ENCODE measurements at places on chromosomes 7 and 10. TPM values are rescaled to one million over a fixed set of nuclear protein-coding genes. Genes with fewer than 3 reads are reported as not detected.

Gene USP54
- total RNA-seq: 6.3 TPM

Gene SDK1
- 2.5 TPM for total RNA-seq

Gene FRMPD2
- total RNA-seq: not detected

Gene ERV3-1
- 12.2 TPM for total RNA-seq

Gene NAT16
- total RNA-seq: not detected

Gene PRKG1
- not detected for total RNA-seq

Gene ORAI2
- total RNA-seq: 21.4 TPM

Gene GLI3
- not detected for total RNA-seq

Gene ADAM12
- total RNA-seq: not detected

Gene CUL2
- total RNA-seq: 42.9 TPM

Gene NUTM2E
- 0.18 TPM for total RNA-seq

Gene MSS51
- 4.8 TPM for total RNA-seq

Gene LBX1
- total RNA-seq: not detected

Gene BLNK
- total RNA-seq: 0.54 TPM

Gene PNLIPRP3
- not detected for total RNA-seq

Gene DDC
- total RNA-seq: not detected

Gene TSPAN15
- total RNA-seq: 1.2 TPM
